ENCODE measurements at places on chromosomes 5 and 9.

DNA sequence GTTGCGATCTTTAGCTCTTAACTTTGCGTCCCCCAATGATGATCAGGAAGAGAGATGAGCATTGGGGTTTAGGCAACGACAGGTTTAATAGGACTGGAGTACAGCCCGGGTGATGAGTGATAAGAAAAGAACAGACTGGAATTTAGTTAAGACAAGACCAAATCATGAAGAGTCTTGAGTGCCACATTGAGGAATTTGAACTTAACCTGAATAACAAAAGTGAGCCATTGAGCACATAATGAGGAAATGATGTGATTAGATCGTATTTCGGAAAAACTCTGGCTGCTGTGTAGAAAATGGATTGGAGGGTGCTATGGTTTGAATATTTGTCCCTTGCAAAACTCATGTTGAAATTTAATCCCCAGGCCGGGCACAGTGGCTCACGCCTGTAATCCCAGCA is 83.2 kb upstream of the MELK start:
- no peak for DNase-seq

DNA sequence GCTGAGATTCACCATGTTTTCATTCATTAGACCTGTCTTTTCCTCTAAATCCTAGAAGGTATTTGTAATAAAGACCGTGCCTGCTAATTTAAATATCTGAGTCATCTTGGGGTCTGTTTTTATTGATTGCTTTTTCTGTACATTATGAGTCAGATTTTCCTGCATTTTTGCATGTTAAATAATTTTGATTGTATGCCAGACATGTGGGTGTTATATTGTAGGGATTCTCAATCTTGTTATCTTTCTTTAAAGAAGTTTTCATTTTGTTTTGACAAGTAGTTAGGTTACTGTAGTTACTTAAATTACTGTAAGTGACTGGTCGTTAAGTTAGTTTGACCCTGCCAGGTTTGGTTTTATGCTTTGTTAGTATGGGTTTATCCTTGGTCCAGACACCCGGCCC is 35.1 kb downstream of the EXOSC2 start:
- no peak for DNase-seq

GRCh38 chr9:96554326-96554725 is 65.3 kb downstream of the CDC14B start:
- no peak for DNase-seq

DNA sequence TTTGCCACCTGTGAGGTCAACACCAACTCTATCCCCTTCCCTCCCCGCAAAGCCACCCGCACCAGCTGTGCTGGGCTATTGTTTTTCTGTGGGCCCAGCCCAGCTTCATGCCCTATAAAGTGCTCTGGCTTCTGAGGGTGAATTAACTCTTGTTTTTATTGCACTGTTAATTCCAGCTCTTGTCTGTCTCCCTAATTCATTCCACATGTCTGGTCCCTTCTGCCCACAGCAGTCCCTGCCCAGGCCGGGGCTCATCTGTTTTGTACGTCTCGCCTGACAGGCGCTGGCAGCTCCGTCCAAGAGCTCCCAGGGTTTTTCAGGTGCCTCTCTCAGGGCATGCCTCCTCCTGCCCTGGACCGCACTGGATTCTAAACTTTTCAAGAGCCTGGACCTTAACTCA is 118.9 kb downstream of the PDZD2 start:
- DNase-seq: no peak

- no peak for DNase-seq
These were observed 690.1 kb downstream of the CDH18 start for GRCh38 chr5:19297934-19298333.

GRCh38 chr9:77710316-77710715 is 62.2 kb upstream of the GNA14 start:
- peak; percentile 23 for DNase-seq

DNA sequence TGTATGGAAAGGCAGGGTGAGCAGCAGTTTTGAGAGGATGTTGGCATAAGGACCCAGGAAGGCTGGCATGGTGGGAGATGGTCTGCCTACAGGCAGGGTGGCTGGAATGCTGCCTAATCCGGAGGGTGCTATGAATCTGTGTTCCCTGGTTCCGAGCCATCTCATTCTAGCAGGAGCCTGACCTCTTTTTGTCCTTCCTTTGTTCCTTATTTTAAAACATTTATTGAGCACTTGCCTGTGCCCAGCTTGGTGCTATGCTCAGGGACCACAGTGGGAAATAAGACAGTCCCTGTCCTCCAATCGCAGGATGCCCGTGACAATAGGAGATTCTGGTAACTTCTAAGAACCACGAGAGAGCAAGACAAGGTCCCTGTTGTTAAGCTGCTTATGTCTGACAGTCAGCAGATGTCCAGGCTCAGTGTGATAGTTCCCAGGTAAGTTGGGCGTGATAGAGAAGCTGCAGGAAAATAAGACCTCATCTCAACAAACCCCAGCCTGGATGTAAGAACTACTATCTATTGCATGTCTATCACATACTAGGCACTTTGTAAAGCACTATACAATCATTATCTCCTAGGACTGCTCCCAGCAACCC is 9.1 kb upstream of the ZBTB34 start:
- no peak for DNase-seq

DNA sequence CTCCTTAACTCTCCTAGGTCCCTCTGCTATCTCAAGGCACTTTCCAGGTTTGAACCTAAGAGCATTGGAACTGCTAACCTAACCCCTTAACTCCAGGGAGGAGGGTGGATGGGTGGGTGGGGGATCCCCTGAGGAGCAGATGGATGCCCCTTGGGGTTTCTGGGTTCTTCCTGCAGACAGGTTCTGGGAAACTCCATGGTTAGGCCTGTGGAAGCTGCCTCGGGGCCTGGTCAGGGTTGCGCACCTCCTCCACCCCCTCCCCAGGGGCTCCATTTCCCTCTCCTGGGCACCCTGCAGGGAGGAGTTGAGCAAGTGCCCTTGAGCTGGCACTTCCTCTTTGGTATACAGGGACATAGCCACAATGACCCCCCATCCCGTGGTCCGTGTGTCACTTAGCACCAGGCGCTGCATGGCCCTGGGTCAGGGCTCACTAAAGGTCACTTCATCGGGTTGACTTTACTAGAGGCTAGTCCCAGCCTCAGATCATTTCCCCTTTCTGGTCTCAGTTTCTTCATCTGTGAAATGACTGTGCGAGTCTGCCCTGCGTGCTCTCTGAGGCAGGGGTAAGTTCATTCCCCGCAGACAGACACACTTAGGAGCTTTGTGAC is 16.0 kb downstream of the CXXC5 start:
- DNase-seq: peak; percentile 97

DNA sequence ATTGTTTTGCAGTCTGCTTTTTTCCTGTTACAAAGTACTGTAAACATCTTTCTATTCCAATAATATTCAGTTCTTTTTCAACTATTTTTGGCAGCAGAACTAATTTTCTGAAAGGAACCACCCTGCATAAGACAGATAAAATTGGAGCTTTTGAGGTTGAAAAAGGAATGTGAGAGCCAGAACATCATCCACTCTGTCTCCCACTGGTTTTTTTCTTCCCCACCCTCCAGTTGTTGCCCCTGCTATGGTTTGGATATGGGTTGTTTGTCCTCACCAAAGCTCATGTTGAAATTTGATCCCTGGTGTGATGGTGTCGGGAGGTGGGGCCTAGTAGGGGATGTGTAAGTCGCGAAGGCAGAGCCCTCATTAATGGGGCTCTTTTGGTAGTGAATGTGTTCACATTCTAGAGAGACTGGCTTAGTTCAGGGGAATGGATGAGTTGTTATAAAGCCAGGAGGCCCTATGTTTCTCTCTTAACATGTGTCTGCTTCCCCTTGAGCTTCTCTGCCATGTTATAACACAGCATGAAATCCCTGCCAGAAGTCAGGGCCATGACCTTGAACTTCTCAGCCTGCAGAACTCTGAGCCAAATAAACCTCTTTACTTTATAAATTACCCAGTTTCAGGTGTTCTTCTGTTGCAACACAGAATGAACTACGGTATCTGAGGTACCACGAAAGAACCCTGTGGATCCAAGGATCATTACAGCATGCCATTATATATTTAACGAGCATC is 34.8 kb upstream of the MAST4 start:
- DNase-seq: no peak

DNA sequence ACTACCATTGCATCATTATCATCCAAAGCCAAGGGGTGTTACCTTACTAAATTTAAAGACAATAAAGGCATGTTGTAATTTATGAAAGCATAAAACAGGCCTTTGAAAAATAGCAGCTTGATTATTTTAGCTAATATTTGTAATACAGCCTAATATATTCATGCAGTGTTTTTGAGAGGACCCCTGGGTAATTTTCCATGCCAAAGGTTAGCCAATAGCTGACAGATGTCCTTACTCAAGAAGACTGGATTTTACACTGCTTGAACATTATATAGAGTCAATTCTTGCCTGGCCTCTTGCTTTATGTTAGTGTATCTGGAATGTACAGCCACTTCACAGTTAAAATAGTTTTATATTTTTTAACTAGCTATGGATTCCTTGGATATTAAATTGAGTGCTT is 337.8 kb upstream of the PAPPA start:
- DNase-seq: no peak

DNA sequence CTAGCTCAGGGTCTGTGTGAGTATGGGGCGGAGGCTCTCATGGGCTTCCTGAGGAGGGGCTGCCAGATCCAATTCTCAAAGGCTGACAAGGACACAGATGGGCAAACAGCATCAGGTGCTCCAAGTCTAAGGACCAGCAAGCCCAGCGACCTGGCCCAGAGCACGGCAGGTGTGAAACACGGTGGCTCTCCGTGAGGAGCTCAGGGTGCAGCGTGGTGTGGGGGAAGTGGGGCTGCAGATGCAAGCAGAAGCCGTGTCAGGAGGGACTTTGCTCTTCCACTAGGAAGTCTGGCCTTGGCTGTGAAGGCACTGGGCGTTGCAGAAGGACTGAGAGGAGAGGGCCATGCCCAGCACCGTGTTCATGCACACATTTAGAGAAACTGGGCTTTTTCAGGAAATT is 420.0 kb downstream of the GADD45G start:
- DNase-seq: peak; percentile 60

DNA sequence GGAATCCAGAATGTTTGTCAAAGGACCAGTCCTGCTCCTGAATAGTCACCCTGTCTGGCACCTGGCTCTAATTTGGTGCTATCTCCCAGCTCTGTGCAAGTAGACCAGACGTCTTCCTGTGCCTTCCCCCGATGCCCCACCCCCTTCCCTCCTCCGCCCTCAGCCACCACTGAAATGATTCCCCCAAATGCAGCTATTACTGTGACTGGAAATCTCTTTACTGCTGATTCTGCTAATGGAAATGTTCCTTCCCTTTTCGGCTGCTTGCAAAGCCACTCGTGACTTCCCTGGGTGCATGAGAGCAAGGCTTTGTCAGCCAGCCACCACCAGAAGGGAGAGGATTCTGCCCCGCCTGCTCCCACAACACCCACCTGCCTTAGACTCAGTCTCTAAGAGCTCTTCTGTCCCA is 11.4 kb downstream of the ASTN2 start:
- DNase-seq: peak; percentile 70

GRCh38 chr5:81172710-81173109 is 60.4 kb upstream of the CKMT2 start:
- no peak for DNase-seq

- no peak for DNase-seq
These were observed 10.8 kb upstream of the DBN1 start for GRCh38 chr5:177483994-177484901.

DNA sequence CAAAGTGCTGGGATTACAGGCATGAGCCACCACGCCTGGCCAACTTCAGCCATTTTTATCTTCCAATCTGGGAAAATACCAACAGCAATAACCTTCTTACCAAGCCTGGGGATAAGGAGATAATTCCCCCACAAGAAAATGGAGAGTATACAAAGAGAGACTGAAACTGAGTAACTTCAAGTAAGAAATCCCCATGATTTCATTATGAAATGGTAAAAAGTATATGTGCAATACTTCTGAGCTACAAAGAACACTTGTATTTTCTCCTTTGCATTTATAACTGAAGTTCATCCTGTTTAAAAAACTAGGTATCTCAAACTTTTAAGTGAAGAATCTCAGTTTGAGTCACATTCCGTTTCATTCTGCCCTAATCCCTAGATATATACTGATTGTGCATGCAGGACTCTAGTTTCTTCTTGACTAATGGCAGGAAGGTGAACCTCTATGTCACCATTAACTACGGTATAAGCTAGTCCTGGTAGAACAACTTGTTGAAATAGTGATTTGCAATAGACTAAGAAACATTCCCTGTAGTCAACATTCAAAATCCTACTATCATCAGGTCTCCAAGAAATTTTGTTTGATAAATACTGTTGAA is 2071.4 kb downstream of the MAT2B start:
- DNase-seq: no peak

- DNase-seq: peak; percentile 12
These were observed 1.1 kb downstream of the NPM1 start for GRCh38 chr5:171388816-171389168.

DNA sequence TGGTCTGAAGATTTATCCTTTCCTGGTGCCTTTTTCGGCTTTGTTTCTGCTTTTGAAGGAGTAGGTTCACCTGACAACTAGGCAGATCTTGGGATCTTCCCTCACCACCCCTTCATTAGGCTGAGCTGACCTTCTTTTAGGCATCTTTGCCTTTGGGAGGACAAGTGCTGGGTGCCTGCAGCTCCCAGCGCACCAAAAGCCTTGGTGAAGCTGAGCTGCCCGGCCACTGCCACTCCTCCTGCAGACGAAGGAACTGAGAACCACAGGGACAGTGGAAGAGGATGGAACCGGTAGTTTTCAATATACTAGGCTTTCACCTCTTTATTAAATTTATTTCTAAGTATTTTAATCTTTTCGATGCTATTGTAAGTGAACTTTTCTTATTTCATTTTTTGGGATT is 16.8 kb upstream of the MARCOL start:
- DNase-seq: no peak

DNA sequence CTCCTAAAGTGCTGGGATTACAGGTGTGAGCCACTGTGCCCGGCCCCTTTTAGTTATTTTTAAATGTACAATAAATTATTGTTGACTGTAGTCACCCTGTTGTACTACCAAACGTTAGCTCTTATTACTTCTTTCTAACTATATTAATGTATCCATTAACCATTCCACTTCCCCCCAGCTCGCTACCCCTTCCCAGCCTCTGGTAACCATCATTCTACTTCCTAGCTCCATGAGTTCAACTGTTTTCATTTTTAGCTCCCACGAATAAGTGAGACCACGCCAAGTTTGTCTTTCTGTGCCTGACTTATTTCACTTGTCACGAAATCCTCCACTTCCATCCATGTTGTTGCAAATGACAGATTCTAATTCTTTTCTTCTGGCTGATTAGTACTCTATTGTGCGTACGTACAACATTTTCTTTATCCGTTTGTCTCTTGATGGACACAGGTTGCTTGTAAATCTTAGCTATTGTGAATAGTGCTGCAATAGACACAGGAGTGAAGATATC is 6.5 kb downstream of the LURAP1L start:
- DNase-seq: no peak

GRCh38 chr5:66818935-66819328 is 222.7 kb downstream of the MAST4 start:
- no peak for DNase-seq

DNA sequence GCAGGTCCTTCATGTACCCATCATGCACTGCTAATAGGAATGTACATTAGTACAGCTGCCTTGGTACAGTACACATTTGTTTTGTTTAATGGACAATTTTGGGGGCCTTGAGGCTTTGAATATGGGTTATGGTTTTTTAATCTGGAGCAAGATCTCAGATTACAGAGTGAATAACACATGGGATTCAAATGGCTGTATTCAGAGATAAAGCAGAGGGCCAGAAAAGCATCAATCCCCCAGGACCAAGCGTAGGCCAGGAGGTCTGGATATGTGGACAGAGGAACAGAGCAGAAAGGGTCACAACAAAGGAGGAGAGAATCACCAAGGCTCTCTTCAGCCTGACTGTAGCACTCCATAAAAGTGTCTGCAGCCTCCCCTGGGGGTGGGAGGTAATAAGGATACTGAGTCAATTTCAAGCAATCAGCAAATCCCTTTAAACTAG is 47.7 kb upstream of the STK32A start:
- DNase-seq: no peak
